ENCODE measurements at places on chromosomes 11 and 22.

- peak; percentile 99 for DNase-seq
These were observed at the start of gene CDK2AP2 for GRCh38 chr11:67507864-67508485. CDK2AP2 (minus strand) TSS chr11:67508162; CDS start chr11:67508082, 80 bp downstream.

DNA sequence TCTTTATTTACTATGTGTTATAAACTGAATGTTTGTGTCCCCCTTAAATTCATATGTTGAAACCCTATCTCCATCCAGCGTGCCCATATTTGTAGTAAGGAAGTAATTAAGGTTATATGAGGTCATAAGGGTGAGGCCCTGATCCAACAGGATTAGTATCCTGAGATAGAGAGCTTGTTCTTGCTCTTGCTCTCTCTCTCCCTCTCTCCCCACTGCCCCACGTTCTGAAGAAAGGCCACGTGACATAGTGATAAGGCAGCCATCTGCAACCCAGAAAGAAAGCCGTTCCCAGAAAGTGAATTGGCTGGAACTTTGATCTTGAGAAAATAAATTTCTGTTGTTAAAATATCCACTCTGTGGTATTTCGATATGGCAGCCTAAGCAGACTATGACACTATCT, 212.5 kb downstream of the SWAP70 start:
- DNase-seq = no peak

- DNase-seq = no peak
These were observed 7.8 kb downstream of the UCP2 start for GRCh38 chr11:73974604-73975478.

GRCh38 chr11:7571640-7572000, 57.8 kb downstream of the PPFIBP2 start:
- no peak for DNase-seq

DNA sequence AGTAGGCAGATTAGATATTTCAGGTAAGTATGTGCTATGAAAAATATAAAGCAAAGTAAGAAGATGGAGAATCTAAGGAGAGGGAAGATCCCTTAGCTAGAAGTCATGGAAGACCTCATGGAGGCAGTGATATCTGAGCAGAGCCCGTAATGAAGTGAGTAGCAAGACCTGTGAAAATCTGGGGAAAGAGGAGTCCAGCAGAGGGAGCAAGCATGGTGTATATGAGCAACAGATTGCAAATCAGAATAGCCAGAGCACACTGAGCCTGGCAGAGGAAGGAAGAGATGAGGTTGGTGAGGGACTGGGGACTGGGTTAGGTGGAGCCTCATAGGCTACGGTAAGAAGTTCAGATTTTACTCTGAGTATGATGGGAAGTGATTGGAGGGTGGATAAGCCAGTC, 9.4 kb downstream of the LHFPL7 start:
- no peak for DNase-seq

DNA sequence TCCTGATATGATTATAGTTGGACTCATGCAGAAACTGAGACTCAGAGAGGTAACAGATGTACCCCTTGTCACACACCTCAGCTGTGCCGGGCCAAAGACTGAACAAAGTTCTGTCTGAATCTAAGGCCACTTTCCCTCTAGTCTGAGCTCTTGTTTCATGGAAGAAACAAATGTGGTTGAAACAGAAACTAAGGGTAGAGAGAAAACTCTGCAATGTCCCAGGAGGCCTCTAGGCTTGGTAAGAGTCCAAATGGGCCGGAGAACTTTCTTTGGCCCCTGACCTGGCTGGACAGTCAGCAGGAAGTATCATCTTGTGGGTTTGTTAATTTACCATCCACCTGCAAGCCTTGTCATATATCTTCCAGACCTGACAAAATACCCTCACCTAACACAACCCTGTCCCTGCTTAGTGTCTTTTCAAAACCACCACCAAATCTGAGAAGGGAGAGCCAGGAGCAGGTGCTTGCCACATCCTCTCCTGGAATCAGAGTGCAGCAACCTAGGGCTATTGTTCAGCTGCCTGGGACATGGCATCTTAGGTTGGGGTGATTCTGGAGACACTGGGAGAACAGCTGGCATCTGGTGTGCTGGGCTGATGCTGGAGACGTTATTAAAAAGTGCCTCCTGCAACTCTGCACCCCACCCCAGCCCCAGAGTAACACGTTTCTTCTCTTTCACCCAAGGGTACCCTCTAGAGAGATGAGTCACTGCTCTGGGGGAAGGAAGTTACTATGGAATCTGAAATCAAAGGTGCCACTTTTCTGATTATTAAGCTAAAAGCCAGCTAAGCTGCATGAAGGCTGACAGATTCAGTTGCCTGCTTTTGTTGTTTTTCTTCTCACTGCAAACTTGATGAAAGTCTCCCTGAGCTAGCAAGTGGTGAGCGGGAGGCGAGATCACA, 126.3 kb upstream of the TIMP3 start:
- no peak for DNase-seq

- DNase-seq = peak; percentile 38
These were observed 41.8 kb upstream of the TH start for GRCh38 chr11:2213384-2213842.

DNA sequence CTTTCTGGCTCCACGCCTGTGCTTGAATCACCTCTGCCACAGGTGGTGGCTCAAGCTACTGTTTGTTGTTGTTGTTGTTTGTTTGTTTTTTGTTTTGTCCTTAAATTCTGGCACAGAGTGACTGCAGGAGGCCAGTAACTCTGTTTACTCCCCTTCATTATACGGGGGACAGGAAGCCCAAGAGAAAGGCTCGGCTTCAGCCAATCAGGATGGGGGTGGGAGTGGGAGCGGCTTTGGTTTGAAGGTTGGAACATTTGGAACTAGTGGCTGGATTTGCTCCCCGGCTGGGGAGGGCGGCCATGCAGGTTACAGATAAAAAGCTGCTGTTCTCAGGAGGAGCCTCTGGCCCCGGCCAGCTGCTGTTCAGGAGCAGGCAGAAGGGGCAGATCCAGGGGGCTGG, 19.7 kb upstream of the CABP2 start:
- no peak for DNase-seq

DNA sequence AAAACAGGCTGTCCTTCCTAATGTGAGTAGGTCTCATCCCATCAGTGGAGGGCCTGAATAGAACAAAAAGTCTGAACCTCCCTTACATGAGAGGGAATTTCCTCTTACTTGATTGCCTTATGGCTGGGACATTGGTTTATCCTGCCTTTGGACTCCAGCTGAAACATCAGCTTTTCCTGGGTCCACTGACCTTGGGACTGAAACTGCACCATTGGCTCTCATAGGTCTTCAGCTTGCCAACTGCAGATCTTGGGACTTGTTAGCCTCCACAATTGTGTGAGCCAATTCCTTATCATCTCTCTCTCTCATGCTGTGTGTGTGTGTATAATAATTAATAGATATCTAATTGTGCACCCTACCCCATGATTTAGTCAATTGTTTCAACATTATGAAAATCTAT, 375.3 kb upstream of the DDI1 start:
- no peak for DNase-seq

- DNase-seq = peak; percentile 62
These were observed 31.1 kb downstream of the SGSM3 start for GRCh38 chr22:40401532-40401931.

DNA sequence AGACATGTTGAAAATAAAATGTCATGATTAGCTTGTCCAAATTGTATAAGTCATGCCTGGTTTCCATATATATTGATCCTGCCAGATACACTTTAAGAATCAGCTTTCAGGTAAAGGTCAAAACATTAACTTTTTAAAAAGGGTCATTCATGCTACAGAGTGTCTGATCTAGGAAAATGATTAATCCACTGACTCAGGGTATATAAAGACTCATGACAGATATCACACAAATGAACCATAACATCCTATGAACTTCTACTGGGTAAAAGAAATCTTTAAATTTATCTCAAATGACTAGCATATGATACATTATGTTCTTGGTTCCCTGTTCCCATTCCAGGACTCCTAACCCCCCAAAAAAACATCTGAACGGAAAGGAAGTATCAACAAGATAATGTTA, 11.7 kb downstream of the MRTFA start:
- no peak for DNase-seq

DNA sequence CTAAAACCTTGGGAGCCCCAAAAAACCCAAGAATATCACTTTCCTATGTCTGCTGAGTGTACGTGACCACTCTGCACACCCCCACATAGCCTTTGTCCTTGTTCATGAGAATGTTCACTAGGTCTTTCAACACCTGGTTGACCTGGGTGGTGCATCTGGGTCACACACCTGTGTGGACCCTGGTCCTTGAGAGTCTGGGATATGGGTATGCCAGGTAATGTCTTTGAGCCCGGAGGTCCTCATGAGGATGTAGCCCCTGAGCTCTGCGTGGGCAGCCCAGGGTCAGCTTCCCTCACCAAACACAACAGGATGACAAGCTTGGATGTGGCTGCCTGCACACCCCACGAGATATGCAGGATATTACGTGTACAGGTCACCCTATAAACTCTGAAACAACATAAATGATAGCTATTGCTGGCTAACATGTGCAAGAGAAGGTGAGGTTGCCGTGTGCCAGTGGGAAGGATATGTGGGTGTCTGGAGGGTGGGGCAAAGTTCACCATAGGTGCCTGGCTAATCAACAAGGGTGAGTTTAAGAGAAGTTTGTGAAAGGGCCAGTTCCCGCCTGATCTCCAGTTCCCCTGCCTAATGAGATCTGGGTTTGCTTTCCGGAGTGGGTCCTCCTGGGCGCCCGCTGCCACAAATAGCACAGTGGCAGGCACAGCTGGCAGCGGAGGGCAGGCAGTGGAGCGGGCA, 1.4 kb upstream of the PPARA start:
- no peak for DNase-seq
